NCI-H526 (cell line): ENCODE measurements at places on chromosomes 3 and 15.
A peak's percentile ranks its signal among the peaks of the same experiment; 100 is the strongest.

DNA sequence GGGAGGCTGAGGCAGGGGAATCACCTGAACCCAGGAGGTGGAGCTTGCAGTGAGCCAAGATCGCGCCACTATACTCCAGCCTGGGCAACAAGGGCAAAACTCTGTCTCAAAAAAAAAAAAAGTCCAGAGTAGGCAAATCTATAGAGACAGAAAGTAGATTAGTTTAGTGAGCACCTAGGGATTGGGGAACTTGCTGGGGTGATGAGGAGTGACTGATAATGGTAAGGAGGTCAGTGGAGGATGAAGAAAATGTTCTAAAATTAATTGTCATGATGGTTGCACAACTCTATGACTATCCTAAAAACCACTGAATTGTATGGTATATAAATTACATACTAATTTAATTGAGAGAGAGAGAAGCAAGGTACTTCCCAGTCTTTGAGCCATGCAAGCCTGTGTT is 27.8 kb upstream of the LYZL4 start:
- no peak for DNase-seq

- DNase-seq, result no peak
Measured at GRCh38 chr3:135165260-135165659, 370.2 kb downstream of the EPHB1 start.

- no peak for DNase-seq
Measured at GRCh38 chr3:29453284-29454001, 172.6 kb downstream of the RBMS3 start.

DNA sequence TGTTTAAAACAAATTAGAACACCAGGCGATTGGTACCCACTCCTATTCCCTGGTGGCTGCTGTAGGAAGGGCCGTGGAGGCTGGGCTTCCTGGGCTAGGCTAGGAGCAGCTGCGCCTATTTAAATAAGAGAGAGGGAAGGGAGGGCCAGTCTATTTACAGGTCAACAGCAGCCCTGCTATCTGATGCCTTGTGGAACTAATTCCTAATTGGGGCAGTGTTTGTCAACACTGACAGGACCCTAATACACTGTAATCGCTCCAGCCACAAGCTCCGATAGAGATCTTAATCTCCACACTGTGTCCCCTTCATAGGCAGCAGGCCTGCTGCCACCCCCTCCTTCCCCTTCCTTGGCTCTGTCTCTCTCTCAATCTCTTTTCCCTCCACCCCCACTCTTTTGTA is 116.9 kb upstream of the SOX14 start:
- no peak for DNase-seq

- DNase-seq, result no peak
Measured at GRCh38 chr3:168497741-168498140, 402.0 kb upstream of the GOLIM4 start.

DNA sequence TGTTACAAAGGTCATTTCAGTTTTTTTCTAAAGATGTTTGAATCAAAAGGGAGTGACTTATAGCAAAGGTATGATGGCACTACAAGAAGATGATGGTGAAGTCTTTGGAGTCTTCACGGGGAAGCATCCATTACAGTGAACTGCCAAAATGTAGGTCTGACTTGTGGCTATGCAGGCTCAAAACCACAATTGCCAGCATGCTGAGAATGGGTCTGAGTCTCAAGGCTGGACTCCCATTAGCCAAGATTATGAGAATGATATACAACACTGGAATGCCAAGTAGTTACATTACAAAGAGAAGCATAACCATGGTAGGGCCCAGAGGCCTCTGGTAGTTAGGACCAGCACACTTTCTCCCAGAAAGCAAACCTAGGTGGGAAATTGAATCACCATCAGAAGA is 194.2 kb downstream of the MTHFS start:
- DNase-seq, result no peak

- no peak for DNase-seq
Measured at GRCh38 chr3:137709011-137709601, 55.0 kb upstream of the SOX14 start.

- DNase-seq, result no peak
Measured at GRCh38 chr3:190762801-190763200, 99.7 kb downstream of the GMNC start.

DNA sequence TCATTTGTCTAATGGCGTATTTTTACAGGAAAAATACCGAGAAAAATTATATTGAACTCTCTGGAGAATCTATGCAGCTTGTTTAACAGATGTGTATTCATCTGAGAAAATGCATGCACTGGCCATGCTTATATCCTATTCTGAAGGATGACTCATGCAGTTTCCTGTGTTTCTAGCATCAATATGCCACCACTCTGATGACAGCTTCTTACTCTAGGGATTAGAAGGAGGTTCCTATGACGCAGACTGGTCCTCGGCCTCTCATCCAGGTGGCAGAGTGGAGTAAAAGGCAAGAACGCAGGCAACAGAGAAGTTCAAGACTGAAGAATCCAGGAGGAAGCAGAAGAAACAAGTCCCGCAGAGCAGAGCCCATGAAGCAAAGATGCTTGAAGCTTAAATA is 910.0 kb upstream of the ROBO1 start:
- DNase-seq, result no peak

- DNase-seq, result no peak
Measured at GRCh38 chr3:188656196-188656982, 502.4 kb downstream of the LPP start.

DNA sequence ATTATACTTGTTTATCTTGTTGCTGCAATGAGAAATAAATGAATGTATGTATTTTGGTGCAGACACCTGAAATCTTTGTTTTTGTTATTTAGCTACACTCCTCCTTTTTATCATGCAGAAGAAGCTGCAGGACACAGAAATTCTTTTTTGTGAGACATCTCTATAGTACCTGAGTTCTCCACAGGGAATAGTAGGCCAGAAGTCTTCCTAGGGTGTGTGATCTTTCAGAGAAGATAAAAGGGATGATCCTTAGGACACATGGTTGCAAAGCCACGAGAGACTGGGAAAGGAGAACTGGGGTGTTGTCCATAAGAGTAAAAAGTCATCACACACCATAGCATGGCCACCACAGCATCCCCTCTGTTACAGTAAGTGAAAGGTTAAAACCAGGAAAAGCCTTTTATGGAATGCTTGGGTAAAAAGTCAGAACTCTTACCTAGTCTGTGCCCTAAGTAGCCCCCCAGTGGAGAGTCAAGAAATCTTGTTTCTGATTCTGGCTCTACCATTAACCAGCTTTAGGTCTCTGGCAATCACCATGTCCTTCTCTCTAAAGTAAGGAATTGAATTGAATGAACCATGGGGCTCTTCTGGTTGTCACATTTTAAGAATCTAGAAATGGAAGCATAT is 31.9 kb upstream of the ADGRG7 start:
- DNase-seq, result no peak

DNA sequence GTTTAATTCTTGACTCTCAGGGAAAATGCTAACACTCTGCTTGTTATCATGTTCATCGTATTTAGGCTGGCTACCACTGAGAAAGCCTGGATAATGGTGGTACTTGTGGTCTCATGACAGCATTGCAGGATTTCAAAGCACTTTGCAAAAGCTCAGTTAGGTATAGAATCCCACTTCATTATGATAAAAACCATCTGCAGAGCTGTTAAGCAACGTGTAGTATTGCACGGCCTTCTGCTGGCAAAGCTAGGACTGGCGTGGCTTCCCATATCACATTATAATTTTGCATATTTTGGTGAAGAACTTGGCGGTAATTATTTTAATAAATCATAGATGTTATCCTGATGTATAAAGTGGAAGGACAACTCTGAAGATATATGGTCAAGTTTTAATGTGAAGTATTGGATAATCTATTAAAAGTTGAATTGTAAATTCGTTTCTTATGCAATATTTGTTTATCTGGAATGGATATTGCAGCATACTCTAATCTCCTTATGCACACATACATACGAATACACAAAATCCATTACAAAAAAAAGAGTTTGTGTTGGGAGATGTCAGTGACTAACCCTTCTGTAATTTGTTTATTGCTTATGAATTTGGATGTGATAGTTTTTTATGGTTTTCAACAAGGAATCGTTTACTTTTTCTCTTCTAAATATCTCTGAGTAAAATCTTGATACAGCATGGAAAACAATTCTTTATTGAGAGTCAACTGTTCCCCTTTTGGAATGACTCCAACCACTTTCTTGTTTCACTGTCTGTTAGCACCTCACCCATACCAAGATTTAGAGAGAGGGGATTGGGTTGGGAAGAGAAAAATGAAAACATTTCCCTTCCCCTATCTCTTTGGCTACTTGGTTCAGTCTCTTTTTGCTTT is 9.2 kb downstream of the RAB8B start:
- DNase-seq, result peak; percentile 37

DNA sequence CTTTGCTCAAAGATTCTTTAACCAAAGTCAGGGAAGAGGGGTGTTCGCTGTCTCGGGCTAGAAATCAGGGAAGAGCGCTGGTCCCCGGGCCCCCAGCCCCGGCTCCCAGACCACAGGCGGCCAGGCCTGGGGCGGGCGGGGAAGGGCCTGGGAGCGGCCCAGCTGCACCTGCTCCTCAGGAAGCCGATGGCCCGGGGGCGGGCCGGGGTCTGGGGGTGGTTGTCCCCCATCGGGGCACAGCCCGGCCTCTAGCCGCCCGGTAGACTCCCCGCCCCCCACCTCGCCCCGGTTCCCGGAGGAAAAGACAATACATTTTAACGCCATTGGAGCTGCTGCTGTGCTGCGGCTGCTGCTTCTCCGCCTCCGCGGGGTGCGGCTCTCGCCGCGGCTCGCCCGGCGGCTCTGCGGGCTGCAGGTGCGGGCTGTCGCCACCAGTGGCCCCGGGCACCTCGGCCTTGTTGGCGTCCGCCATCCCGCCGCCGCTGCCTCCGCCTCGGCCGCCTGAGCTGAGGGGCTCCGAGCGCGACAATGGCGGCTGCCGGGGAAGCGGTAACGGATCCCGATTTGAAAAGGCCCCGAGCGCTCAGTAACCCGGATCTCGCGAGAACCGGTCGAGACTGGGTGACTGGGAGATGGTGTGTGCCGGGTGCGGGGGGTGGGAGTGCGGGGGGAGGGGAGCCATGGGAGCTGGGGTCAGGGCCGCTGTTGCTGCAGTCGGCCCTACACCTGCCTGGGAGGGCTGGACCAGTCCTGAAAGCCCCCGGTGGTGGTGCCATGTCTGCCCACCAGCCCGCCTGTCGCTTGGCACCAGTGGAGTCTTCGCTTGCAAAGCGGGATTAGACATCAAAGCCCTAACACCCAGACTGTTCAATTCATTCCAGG is at the start of gene MYEF2:
Gene MYEF2, minus strand, starts transcription at position 530 of the 882 bp plus-strand sequence. Its CDS starts 58 bp downstream, at position 472.
- peak; percentile 69 for DNase-seq

DNA sequence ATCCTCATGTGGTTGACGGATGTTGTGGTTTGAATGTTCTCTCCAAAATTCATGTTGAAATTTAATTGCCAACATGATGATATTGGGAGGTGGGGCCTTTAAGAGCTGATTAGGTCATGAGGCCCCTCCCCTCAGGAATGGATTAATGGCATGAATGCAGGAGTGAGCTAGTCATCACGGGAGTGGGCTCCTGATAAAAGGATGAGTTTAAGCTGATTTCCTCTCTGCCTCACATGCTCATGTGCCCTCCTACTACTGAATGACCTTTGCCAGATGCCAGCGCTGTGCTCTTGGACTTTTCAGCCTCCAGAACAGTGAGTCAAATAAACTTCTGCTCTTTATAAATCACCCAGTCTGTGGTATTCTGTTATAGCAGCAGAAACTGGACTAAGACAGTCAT is 111.2 kb downstream of the MYO5A start:
- DNase-seq, result no peak

- DNase-seq, result no peak
Measured at GRCh38 chr3:177538750-177539730, 341.8 kb upstream of the TBL1XR1 start.

- no peak for DNase-seq
Measured at GRCh38 chr3:192830291-192831110, 87.2 kb downstream of the MB21D2 start.

DNA sequence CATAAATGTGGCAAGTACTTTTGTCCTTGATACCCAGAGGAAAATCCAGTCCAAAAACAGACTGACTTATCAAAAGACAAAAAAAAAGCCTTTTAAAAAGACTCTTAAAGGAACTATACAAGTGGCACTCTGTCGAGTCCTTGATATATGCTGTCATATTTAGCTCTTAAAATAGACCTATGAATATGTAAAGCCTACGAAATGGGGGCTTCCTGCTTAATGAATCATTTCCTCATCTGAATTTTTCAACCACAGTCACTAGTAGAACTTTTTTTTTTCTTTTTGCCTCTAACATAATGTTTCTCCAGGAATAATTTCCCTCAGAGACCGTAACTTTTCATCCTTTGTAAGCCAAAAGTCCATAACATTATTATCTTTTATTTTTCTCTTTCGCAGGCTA is 95.8 kb downstream of the P3H2 start:
- DNase-seq, result no peak

GRCh38 chr3:99529265-99529664 is 109.1 kb upstream of the COL8A1 start:
- DNase-seq, result no peak

DNA sequence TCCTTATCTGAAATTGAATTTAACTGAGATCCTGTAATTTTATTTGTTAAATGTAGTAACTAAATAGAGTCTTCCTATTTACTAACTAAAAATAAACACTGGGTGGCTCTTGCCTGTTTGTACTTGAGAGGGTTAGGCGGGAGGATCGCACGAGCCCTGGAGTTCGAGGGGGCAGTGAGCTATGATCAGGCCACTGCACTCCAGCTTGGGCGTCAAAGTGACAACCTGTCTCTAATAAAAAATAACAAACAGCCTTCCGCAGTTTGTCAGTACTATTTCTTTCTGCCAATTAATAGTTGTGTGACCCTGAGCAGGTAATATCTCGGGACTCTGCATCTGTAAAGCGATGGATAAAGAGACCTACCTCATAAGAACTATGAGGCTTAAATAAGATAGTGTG is 768 bp upstream of the PDE12 start:
- DNase-seq, result no peak

DNA sequence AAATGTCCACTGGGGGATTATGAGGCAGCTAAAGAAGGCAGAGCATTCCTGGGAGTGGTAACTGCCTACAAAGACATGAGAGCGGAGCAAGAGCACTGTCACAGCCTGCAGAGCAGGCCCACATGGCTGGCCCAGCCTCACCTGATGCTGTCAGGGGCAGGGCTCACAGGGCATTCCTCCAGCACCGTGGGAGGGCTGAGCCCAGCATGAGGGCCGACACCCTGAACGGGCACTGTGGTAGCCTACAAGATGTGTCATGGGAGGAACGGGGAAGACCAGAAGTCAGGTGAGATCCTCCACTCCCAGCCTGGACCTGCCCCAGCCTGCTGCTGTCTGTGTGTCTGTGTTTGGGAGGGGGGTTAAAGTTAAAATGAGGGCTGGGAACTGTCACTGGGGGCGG is 30.1 kb downstream of the CCDC12 start:
- no peak for DNase-seq

DNA sequence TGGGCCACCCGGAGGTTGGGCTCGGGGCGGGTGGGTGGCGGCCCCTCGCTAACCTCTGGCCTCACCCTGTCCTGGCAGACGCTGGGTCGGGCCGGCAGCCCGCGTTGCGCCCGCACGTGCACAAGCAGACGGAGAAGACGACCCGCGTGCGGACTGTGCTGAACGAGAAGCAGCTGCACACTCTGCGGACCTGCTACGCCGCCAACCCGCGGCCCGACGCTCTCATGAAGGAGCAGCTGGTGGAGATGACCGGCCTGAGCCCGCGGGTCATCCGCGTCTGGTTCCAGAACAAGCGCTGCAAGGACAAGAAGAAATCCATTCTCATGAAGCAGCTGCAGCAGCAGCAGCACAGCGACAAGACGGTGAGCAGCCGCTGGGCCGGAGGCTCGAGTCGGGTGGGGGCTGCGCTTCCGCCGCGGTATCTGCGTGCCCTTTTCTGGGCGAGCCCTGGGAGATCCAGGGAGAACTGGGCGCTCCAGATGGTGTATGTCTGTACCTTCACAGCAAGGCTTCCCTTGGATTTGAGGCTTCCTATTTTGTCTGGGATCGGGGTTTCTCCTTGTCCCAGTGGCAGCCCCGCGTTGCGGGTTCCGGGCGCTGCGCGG is 3.7 kb downstream of the ISL2 start:
- DNase-seq, result peak; percentile 70
